T-helper 2 cell (primary cell): ENCODE measurements at places on chromosomes 2 and 18.

GRCh38 chr2:223865907-223866508, 28.6 kb upstream of the AP1S3 start:
- DNase-seq = no peak

- DNase-seq = no peak
Measured at GRCh38 chr18:58495207-58495606, 133.7 kb downstream of the ALPK2 start.

DNA sequence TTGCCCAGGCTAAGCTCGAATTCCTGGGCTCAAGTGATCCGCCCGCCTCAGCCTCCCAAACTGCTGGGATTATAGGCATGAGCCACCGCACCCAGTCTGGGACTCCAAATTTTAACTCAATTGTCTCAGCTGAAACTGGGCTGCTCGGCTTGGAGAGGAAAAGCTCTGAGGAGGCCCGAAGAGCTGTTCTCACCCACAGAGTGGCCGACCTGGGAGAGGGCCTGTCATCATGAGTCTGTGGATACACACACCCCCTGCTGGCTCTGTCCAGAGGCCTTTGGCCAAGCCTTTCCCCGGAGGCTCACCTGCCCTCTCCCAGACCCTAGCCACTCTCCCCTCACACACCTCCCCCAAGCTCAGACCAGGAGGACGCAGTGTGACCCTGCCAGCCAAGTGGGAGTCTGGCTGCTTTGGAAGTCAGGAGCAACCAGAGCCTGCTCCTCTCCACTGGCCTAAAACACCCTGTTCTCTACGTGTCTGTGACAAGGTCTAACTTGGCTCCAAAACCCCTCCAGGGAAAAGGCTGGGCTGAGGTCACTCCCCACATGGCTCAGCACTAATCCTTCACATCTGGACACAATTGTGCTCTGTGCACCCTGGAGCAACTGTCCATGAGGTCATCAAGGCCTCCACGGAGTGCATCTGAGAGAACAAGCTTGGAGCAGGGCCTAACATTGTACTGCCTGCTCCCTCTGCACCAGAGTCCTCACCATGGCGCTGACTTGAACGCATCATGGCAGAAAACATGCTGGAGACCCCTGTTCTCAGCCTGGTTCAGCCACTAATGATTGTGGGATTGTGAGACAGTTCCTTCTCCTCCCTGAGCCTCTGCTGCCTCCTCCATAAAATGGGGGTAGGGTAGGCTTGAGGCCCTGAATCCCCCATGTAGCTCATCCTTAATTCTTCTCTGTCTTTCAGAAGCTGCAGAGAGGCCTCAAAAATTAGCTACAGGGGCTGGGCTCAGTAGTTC, 49.9 kb upstream of the RAB6C start:
- no peak for DNase-seq

DNA sequence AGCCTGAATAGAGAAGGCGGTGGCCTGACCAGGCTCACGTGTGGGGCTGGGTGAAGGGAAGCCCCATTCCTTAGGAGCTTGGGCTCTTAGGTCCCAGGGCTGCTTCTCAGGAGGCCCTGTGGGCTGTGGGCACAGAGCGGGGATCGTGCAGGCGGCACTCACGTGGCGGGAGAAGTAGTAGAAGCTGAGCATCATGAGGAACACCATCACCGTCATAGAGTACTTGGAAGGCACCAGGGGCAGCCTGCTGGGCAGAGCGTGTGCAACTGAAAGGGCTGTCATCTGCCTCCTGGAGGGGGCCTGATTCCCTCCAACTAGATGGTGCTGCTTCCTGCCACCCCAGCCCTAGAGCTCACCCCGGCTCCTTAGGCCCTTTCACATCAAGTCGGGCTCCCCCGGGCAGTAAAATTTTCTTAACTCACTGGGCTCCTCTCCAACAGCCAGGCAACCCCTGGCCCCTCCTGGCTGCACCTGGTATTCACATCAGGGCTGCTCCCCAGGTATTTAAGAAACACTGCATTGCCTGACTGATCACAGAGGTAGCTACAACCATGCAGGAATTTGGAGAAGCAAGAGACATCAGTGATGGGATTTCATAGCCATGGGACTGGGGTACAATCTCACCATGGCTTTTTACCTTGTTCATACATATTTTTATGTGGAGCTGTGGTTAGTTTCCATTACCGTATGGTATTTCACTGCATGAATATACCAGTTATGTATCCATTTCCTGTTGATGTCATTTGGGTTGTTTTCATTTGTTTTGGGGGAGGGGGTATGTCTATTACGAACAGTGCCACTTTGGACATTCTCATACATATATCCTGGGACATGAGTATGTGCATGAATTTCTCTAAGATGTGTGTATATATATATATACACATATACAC, 32.9 kb downstream of the CENPO start:
- DNase-seq = no peak

DNA sequence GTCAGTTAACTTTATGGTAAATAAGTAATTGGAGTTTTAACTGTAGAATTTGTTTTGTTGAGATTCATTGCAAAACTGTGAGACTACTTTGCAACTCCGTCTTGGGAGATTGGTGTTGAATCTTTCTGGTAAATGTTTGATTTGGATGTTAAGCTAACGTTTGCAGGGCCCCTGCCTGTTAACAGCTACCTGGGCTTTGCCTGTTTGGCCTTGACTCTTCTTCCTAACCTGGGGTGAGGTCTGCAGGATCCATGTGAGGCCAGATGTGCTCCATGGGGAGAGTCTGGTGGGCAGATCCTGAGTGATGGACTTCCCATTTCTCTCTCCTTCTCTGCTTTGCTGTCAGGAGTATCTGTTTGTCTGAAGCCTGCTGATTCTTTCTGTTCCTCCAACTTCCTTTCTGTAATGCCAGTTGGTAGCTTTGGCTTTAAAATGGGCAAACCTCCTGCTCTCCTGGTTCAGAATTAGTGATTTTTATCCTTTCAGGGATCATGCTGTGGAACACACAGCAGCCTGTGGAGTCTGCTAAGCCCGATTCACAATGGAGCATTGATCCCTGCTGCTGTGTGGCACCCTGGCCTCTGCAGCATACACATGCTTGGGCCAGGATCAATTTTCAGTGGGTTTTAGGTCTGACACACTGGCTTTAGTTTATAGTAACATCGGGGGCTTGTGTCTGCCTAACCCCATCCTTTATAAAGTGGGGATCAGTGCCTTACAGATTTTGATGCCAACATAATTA, 36.3 kb downstream of the PTPRM start:
- no peak for DNase-seq

DNA sequence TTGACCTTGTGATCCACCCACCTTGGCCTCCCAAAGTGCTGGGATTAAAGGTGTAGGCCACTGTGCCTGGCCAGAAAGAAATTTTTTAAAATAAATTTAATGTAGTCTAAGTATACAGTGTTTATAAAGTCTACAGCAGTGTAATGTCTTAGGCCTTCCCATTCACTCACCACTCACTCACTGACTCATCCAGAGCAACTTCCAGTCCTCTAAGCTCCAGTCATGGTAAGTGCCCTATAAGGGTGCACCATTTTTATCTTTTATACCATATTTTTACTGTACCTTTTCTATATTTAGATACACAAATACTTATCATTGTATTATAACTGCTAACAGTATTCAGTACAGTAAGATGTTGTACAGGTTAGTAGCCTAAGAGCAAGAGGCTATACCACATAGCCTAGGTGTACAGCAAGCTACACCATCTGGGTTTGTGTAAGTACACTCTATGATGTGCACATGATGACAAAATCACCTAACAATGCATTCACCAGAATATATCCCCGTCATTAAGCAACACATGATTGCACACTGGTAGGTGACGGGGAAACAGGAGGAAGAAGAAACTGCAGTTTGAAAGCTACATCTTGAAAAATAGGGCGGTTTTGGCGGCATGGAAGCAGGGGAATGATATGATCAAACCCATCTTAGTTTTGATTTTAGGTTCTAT, 105.1 kb upstream of the ITGB6 start:
- DNase-seq = no peak

DNA sequence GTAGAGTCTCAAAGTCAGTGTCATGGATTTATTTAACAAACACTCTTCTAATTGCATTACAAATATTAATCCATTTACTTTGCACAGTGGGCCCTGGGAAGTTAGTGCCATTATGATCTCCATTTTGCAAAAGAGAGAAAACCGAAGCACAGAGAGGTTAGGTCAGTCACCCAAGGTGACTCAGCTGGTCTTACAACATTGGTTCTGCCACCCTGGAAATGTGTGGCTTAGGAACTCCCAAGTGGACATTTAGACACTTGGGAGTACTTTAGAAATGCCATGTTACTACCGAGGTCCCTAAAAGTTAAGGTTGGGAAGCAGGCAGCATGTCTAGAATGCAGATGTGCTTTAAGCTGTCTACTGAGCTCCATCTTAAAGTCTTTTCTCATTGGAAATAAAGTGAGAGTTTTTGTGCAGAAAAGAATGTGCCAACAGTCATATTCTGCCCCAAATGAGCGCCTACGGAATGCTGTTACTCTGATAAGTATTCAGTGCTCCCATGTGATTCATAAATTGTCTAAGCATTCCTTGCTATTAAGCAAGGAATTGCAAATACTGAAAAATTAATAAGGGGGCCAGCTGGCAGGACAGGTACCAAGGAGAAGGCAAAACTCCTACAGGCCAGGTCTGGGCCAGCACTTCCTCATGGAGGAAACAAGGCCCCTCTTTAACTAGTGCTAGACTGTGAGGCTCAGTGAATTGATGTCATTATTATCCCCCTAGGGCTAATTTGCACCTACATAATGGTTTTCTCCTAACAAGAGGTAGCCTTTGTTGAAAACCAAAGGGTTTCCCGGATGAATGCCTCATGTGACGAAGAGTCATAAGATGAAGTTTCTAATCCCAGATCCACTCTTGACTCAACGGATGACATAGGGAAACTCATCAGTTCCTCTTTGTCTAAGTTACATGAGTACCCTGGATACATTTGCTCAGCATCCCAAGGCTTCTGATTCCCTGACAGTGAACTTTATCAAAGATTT, 16.3 kb downstream of the NRP2 start:
- no peak for DNase-seq

DNA sequence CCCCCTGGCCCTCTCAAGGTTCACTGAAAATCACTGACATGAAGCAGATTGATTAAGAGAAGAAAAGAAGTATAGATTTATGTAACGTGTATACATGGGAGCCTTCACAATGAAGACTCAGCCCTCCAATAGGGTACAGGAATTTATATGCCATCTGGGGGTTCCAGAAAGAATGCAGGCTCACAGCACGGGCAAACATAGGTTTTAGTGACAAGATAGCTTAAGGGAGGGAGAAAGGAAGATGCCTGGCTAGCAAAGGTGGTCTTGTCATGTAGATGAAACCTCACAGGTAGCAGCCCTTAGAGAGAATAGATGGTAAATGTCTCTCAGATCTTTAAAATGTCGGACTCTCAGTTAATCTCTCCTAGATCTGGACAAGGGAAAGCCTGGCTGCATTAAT, 173.9 kb downstream of the RNF152 start:
- no peak for DNase-seq

DNA sequence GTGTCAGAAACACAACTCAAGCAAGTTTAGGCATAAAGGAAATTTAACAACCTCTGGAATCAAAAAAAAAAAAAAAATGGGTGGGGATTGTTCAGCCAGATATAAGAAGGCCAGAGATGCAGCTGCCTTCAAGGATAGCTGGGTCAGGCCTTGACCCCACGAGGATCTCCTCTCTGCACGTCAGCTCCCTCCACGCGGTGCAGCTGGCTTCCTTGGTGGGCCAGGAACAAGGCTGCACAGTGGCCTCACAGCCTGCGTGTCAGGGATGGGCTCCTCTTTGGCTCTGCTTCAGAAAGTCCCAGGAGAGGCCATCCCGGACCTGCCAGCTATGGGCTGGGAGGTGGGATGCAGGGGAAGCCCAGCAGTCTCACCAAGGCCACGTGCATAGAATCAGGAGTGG, 55.5 kb downstream of the TIMM21 start:
- no peak for DNase-seq

GRCh38 chr2:136136931-136137330, 19.0 kb upstream of the CXCR4 start:
- peak; percentile 56 for DNase-seq
